Hematopoietic multipotent progenitor cell treated with erythropoietin and hydrocortisone succinate and interleukin-3 and kit ligand, for 6 days (in vitro differentiated cells): ENCODE measurements at places on chromosomes 2 and 18.

- DNase-seq = peak; percentile 9
These were observed 51.7 kb upstream of the ATP5MC3 start for GRCh38 chr2:175233135-175233719.

DNA sequence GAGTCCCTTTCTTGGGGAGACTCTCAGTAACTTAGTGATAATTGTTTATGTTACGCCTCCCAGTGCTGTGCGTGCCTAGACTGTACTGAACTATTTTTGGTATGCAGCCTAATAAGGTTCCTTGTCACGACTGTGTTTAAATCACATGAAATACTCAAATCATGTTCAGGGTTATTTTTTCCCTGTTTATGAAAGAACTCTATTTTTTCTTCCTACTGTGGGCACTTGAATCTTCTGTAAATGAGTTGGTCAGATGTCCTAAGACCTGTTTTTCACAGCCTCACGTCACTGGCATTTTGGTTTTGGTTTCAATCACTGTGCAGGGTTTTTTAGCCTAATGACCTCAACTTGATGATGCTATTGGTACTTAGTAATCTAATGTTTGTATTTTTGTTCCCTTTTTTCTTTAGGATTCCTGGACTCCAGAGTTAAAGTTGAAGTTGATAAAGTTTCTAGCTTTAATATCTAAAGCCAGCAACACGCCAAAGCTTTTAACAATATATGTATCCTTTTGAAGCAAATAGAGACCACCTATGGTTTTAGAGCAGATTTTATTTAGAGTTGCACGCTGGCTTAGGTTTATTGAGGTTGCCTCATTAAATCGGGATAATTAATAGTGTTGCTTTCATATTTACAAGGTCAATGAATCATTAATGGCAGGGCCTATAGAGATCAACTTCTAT is 24.0 kb downstream of the ARMC9 start:
- DNase-seq = no peak

- no peak for DNase-seq
These were observed 68.5 kb downstream of the ETAA1 start for GRCh38 chr2:67465623-67466022.

GRCh38 chr18:60668583-60668982 is 296.0 kb upstream of the MC4R start:
- no peak for DNase-seq

DNA sequence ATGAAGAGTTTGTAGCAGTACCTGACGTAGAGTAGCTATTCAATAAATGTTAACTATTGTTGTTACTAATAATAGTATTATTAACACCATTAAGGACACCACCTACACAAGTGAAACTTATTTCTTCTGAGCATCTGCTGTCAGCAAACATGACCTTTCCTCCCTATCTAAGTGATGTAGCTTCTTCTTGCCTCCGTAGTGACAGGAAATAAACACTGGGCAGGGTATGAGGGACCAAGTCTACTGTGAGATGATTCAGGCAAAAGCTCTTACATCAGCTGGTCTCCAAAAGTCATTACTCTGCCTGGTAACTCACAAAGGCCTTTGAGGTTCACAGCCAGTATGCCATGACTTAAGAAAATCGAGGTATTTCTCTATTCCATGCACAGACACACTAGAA is 750.5 kb downstream of the CPS1 start:
- DNase-seq = no peak

- peak; percentile 29 for DNase-seq
These were observed 631.5 kb downstream of the NYAP2 start for GRCh38 chr2:226030788-226031646.

GRCh38 chr2:164764474-164764873 is 77.1 kb downstream of the COBLL1 start:
- DNase-seq = no peak

DNA sequence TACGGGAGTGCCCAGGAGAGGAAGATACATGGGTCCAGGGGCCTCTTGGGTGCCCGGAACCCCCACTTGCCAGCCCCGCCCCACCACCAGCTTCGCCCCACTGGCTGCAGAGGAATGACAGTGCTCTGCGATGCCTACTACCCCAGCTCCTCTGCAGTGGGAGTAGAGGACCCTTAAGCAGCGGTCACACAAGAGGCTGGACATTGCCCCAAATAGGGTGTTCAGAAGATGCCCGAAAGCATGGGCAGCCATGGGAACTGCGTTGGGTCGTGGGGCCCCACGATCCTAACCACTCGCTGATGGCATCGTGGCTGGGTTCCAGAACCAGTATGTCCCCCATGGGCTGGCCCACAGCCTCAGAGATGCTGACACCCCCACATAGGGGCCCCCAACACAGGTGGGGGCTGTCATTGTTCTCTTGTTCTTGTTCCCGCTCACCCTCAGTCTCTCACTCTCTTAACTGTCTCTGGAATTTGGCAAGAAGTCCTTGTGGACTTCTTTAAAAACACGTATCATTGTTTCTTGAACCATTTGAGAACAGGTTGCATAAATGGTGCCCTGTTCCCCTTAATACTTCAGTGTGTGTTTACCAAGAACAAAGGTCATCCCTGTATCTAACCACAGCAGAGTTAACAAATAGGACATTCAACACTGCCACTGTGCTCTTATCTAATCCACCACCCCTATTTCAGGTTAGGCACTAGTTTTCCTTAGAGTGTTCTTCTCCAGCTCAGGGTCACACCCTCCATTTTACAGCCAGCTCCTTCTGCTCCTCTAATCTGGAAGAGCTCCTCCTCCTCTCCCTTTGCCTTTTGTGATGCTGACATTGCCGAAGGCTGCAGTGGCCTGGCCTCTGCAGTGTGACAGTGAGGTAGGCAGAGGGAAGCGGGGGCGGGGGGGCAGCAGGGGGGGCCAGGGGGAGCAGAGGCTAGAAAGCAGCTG is 76.3 kb downstream of the STPG4 start:
- peak; percentile 93 for DNase-seq

DNA sequence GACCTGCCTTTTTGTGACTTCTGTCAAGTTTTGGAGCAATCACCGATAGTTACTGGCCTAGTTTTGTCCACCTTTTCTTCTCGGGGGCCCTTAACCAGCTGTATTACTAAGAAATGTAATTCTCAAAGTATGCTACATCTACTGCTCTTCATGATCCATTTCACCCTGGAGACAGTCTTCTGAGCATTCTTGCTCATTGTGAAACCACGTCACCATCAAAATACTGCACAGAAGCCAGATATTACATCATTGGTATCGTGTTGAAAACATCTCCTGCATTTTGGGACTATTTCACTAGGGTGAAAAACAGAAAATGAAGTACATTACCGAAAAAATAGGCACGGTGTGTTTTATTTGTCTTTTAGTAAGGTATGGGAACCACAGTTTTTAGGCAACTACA is 11.7 kb downstream of the LYPD6B start:
- no peak for DNase-seq

DNA sequence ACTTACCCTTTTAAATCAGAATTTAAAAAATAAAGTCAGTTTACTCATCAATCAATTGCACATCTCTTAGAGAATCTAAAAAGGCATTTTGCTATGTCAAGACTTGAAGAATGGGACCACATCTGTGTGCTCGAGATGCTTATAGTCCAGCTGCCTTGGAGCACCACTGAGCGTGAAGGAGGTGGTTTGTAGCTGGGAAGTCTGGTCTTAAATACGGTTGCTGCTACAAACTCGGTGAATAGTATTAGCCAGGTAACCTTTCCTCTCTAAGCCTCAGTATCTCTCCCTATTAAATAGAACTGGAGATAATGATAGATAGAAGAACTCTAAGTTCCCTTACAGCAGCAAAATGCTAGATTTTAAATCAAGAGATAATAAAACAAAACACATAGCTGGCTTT is 289.7 kb downstream of the TRIB2 start:
- DNase-seq = no peak

- DNase-seq = no peak
These were observed 13.3 kb downstream of the NEU4 start for GRCh38 chr2:241822264-241822623.

DNA sequence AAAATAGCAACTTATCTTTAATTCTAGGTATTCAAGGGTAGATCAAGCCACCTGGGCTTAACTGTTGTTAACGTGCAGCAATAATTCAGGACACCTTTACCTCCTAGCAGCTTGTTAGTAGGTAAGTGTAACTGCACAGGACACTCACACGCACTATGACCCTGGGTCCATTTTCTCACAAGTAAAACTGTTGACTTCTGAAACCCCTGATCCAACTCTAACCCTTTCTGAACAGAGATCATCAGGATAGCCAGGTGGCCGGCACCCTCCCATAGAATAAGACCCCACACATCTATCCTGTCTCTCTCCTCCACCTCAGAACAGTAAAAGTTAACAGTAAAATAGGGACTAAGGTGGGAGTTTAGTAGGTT is 610 bp downstream of the SPC25 start:
- DNase-seq = peak; percentile 31

- no peak for DNase-seq
These were observed 128.8 kb downstream of the KCNJ3 start for GRCh38 chr2:154827286-154827685.

DNA sequence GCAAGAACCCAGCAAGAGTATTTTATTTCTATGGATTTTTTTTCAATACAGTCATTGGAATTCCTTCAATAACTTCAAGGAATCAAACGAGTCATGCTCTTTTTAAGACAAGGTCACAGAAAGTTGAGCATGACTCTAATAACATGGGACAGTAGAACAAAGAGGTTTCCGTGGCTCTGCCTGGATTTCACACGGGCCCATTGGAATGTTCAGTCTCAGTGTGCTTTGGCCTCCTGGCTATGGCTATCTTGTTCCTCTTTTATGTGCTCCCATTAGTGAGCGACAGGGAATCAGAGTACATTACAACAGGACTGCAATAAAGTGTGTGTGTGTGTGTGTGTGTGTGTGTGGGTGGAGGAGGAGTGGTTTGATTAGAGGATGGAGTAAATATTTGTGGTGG is 312.4 kb downstream of the DCC start:
- no peak for DNase-seq

GRCh38 chr2:228180181-228181097 is 1.0 kb downstream of the SPHKAP start:
- no peak for DNase-seq
